Neural crest cell (in vitro differentiated cells): ENCODE measurements at places on chromosomes 12 and 14. TPM values are rescaled to one million over a fixed set of nuclear protein-coding genes. Genes with fewer than 3 reads are reported as not detected.
A peak's percentile ranks its signal among the peaks of the same experiment; 100 is the strongest.

The RHOJ gene
- total RNA-seq = 28.0 and 34.6 TPM in 2 replicates

The CATSPERB gene
- total RNA-seq = not detected in 2 replicates

DNA sequence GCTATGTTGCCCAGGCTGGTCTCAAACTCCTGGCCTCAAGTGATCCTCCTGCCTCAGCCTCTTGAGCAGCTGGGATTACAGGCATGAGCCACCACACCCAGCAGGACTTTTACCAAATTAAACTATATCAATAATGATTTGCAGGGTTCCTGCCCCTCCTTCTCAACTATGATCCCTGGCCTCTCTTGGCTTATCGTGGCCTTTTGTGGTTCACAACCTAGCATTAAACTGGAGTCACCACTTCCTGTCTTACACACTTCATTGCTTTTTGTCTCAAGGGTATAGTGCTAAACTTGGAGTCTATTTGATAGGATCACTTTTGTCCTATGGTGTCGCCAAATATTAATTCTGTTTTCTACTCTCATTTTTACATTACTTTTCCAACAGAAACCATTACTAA is 64.5 kb downstream of the SEC23A start:
- H3K27me3 ChIP-seq = no peaks in the 10 kb centered on the region
- peaks cover under 1% of the 10 kb centered on the region for H3K4me1 ChIP-seq
- peaks cover 4% of the 10 kb centered on the region for H3K36me3 ChIP-seq
- no peak for DNase-seq
- no peak overlapping the region for H3K27ac ChIP-seq
- H3K4me3 ChIP-seq = no peak overlapping the region

DNA sequence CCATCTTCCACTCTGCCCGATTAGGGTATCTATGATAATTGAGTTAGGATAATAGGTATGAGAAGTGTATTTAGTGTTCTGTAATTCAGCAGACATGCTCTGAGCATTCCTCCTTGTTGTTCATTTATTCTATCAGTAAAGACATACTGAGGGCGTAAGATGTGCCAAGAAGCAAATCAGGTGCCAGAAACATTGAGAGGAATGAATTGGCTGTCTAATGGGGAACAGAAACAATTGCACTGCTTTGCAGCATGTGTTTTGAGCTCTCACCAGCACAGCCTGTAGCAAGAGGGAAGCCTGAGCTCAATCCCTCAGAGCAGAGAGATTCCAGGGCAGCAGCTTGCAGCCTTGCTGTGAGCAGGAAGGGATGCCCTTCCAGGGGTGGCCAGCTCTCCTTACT is 589.3 kb downstream of the BCL11B start:
- H3K4me3 ChIP-seq = no peak overlapping the region
- H3K36me3 ChIP-seq = peaks cover 4% of the 10 kb centered on the region
- no peaks in the 10 kb centered on the region for H3K27me3 ChIP-seq
- H3K4me1 ChIP-seq = peaks cover under 1% of the 10 kb centered on the region
- H3K27ac ChIP-seq = peak overlapping the region; percentile 67
- DNase-seq = no peak

DNA sequence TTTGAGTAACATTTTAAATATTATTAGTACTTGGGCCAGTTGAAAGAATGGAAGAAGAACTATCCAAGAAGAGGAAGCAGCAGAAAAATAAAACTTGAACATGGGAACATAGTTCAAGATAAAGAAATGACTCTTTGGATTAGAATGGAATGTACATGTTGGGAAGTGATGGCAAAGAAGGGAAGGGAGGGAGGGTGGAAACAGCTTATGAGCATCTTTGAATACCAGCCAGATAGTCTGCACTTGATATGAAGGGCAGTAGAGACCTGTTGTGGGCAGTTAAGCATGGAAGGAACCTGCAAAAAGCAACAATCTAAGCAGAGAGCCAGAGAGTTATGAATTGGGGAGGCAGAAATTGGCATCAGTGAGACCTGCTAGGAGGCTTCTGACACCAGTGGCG is 10.0 kb upstream of the IL22 start:
- no peak overlapping the region for H3K4me3 ChIP-seq
- H3K27me3 ChIP-seq = no peaks in the 10 kb centered on the region
- no peak overlapping the region for H3K27ac ChIP-seq
- no peak for DNase-seq

The IL22 gene
- total RNA-seq = not detected in 2 replicates

- DNase-seq = no peak
- H3K4me1 ChIP-seq = peaks cover 15% of the 10 kb centered on the region
- peaks cover 20% of the 10 kb centered on the region for H3K36me3 ChIP-seq
- no peak overlapping the region for H3K4me3 ChIP-seq
- H3K27ac ChIP-seq = no peak overlapping the region
Measured at GRCh38 chr12:47983541-47984115, 20.2 kb downstream of the TMEM106C start.

DNA sequence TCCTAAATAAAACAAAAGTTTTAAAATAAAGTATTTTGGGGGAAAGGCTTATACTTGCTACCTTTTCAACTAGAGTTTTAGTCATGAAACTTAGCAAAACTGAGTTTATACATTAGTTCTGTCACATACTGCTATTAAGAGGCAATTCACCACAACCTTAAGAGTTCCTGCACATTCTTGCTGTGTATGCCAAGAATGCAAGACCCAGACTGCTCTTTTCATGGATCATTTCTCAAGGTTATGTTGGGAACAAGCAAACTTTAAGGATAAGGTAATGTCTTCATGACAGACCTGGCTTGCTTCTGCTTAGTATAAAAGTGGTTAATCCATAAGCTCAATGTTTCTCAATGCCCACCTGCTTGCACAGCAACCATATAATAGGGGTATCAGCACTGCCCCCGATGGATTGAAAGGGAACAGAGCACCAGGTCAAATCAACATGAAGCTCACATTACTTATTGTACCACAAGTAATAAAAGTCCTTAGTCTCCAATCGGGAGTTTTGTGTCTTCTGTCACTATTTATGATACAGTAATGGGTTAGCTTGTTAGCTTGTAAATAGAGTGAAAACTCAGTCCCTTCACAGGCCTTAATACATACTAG is 67.6 kb downstream of the KIF21A start:
- no peak overlapping the region for H3K4me3 ChIP-seq
- no peaks in the 10 kb centered on the region for H3K36me3 ChIP-seq
- no peak overlapping the region for H3K27ac ChIP-seq
- no peak for DNase-seq
